ENCODE measurements at places on chromosomes 5 and 9.

DNA sequence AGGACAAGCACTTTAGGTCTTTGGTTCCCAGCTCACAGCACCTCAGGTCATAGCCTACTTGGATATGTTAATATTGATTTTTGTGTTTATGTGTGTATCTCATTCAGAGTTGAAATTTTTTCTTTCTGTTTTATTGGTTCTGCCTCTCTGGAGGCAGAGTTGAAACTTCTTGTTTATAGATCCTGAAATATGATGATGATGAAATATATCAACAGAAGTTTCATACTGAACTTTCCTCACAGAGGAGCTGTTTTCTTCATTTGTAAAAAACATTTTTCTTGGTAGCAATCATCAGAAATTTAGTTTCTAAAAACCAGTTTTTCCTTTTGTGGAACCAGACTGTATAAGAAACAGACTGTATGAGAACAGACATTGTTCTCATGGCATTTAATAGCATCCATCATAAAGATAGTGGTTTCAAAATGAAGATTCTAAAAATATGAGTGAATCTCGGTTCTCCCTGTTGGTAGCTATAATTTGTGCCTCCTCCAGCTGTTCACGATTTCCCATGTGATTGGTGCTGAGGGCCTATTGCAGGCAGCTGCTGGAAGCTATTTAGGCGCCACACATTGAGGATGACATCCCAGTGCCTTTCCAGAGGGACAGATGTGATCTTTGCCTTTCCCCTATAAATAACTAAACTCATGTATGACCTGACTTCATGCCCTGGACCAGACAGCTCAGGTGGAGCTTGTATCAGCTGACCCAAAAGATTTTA is 39.5 kb upstream of the CFAP157 start:
- no peak for DNase-seq

- DNase-seq, result no peak
Observed at GRCh38 chr5:474840-475661, 32.1 kb downstream of the EXOC3 start.

GRCh38 chr9:20384642-20385041 is 237.7 kb downstream of the MLLT3 start:
- DNase-seq, result no peak

DNA sequence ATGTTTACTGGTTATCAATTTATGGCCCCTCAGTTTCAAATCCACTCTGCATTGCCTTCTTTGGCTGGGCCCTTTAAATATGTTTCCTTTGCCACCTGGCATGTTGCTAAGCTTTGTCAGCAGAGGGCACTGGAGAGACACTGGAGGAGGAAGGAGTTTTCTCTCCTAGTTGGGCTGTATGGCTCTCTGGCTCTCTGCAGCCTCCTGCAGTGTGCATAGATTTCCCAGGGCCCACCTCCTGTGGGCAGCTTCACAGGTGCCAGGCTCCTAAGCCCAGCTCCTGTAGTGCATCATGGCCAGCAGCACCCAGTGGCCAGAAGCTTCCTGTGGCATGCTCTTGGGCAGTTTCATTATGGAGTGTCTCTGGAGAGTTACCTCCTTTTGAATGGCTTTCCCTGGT is 23.3 kb downstream of the CAVIN4 start:
- DNase-seq, result no peak

- no peak for DNase-seq
Observed at GRCh38 chr5:100479079-100479688, 56.0 kb upstream of the FAM174A start.

DNA sequence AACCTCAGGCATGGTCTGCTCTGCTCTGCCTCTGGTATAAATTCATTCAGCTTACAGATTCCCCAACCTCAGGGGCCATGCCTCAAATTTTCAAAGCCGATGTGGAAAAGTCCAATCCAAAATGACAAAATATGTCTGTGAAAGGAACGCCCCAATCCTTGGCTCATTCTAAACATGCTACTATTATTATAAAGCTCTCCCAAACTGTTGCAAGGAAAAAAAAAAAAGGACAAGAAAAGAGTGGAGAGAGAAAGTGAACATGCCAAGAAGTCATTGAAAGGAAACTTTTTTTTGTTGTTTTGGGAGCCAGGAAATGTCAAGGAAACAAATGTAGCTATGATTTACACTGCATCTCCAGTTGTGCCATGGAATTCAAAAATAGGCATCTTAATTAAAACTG is 3.8 kb downstream of the COL23A1 start:
- DNase-seq, result no peak

DNA sequence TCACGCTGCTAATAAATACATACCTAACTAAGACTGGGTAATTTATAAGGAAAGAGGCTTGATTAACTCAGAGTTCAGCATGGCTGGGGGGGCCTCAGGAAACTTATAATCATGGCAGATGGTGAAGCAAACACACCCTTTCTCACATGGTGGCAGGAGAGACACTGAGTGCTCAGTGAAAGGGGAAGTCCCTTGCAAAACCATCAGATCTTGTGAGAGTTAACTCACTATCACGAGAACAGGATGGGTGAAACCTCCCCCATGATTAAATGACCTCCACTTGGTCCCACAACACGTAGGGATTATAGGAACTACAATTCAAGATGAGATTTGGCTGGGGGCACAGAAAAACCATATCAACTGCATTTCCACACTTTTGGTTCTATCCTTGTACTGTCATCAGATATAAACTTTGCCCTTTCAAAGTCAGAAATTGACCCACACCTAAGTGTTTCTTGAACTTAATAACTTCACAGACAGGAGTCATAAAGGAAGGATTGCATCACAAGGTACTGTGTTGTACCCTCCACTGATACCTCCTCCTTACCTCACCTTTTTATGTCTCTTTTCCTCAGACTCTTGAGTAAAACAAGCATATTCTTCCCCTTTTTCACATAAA is 319.1 kb upstream of the PIK3R1 start:
- no peak for DNase-seq

DNA sequence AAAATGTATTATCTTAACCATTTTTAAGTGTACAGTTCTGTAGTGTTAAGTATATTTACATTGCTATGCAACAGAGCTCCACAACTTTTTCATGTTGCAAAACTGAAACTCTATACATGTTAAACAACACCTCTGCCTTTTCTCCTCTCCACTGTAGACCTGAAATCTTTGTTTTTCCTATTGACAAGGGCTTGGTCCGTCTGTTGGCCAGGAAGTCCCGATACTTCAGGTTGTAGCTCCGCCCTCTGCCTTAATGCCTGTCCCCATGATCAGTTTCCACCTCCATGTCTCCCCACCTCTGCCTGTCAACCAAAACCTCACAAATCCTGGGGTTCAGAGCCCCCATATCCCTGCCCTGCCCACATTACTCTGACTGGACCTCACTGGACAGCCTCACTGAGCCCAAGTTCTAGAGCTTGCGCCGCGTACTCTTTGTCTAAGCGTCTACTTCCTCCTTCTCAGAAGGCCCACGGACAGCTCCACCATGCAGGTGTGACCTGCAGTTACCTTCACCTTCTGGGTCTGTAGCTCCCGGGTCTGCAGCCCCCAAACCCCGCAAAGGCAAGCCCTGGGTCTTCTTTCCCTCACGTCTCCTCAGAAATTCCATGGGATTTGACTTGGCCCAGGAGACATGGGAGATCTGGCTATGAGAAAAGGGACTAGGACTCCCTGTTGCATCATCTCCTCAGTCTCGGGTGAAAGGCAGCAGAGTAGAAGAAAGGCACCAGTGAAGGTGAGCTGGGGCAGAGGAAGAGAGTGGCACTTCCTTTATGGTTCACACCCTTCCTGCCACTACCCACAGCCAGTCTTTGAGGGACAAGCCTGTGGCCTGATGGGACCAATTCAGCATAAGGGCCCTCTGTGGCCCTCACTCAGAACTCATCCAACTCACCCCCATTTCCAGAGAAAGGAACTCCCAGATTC is 8.0 kb downstream of the GLIPR2 start:
- DNase-seq, result no peak

DNA sequence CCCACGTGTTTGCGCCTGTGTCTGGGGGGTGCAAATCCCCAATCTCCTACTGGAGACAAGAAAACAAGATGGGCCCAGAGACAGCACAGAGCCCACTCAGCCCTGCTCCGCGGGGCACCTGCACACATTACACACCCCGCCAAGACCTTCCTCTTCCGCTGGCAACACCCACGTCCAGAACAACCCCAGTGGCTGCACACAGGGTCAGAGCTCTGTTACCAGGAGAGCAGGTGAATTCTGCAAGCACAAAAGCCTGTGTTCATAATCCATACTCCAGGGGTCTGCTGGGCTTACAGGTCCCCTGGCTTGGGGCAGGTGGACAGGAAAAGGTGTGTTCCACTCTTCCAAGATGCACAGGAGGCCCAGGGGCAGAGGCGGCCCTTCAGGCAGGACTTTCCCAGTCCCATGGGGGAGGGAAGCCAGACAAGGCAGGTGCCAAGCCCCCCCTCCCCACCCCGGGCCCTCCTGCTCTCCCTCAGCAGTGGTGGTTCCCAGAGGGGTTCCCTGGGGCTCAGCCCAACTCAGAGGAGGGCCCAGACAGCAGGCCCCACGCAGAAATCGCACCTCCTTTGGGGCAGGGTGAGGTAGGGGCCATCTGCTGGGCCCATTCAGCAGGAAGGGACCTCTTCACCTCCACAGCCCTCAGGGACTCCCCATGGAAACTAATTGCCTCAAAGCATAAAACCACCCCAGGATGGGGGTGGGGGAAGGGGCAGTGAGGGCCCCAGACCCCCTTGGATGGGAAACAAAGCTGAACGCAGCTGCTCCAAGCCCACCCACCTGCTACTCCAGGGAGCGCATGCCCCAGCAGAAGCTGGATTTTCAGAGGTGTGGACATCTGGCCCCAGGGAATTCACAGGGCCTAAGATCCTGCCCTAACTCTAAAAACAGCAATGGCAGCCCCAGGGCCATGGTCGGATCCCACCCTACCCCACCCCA is 105.3 kb downstream of the VAV2 start:
- no peak for DNase-seq

DNA sequence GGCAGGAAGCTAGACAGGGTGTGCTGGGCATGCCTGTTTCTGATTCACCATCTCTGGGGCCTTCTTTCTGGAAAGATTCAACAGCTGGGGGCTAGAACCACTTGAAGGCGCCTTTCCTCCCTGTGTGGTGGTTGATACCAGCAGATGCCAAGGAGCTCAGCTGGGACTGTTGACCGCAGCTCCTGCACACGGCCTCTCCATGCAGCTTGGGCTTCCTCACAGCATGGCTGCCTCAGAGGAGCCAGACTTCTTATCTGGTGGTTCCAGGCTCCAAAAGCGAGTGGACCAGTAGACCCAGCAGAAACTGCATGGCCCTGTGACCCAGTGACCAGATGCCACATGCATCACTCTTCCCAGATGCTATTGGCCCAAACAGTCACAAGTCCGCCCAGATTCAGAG is 74.7 kb upstream of the COL5A1 start:
- no peak for DNase-seq

GRCh38 chr5:41071975-41072374 is 833 bp upstream of the MROH2B start:
- DNase-seq, result no peak

DNA sequence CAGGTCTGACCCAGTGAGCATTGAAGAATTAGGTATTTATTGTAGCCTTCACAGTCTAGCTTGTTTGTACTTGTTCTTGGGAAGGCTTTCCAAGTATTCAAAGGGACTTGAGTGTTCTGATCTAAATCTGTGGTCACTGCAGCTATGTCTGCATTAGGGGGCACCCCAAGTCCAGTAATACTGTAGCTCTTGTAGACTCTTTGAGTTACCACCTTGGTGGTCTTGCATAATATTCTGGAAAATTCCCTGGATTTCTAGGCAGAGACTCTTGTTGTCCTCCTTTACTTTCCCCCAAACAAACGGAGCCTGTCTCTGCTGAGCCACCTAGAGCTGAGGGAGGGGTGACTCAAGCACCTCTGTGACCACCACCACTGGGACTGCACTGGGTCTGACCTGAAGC is 149.5 kb upstream of the DHFR start:
- DNase-seq, result no peak

DNA sequence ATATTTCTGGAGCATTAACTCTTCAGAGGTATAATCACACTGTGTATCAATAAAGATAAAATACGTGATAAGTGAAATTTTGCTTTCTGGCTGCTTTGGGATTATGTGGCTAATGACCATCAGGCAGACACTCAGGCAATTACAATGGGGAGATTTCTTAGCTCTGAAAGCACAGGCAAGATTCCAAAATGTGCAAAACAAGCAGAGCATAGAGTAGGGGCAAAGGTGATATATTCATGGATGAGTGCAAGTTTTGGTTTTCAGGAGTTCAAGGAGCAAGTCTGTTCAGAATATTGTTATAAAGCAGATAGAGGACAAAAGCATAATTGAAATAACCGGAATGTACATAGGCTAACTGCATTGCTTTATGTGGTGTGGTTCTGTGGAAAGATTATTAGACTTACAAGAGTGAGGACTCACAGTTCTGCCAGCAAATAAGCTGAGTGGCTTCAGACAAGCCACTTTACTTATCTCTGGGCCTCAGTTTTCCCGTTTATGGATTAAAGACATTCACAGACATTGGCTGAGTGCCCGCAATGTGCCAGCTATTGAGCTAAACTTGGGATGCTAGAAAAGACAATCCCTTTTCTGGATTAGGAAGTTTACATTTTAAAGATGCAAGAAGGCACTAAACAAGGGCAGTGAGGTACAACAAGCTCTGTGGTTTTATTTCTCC is 945.6 kb upstream of the ARRDC3 start:
- no peak for DNase-seq

GRCh38 chr9:112288029-112288428 is 45.4 kb downstream of the PTBP3 start:
- DNase-seq, result no peak

DNA sequence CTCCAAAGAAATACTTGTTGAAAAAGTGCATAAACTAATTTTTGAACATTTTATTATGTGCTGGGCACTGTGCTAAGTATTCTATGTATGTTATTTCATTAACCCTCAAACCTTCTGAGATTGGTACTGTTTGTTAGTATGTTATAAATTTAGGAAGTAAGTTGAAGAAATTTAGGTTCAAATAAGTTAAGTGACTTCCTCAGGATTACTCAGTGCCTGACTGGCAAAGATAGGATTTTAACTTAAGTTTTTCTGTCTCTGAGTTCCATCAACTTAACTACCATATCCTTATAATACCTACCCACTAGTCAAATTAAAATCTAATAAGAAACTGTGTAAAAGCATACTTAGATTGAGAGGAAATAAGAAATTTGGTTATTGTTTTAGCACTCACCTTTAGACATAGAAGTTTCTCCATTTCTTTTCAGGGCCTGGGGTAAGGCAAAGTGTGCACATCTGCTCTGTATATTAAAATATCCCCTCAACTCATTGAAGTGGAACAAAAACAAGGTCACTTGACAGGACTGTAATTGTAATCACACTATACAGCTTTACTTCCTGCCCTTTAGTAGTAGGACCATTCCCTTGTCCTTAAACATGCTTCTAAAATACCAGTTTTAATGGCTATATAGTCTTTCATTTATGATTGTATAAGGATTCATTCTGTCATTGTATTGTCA is 15.2 kb downstream of the TGFBR1 start:
- no peak for DNase-seq

GRCh38 chr5:13331585-13331984 is 612.9 kb downstream of the DNAH5 start:
- no peak for DNase-seq

GRCh38 chr9:133286523-133286922 is 11.5 kb upstream of the ABO start:
- DNase-seq, result no peak

GRCh38 chr5:116292321-116292720 is 207.5 kb downstream of the COMMD10 start:
- DNase-seq, result no peak
